ENCODE measurements at places on chromosomes 12 and 14.

DNA sequence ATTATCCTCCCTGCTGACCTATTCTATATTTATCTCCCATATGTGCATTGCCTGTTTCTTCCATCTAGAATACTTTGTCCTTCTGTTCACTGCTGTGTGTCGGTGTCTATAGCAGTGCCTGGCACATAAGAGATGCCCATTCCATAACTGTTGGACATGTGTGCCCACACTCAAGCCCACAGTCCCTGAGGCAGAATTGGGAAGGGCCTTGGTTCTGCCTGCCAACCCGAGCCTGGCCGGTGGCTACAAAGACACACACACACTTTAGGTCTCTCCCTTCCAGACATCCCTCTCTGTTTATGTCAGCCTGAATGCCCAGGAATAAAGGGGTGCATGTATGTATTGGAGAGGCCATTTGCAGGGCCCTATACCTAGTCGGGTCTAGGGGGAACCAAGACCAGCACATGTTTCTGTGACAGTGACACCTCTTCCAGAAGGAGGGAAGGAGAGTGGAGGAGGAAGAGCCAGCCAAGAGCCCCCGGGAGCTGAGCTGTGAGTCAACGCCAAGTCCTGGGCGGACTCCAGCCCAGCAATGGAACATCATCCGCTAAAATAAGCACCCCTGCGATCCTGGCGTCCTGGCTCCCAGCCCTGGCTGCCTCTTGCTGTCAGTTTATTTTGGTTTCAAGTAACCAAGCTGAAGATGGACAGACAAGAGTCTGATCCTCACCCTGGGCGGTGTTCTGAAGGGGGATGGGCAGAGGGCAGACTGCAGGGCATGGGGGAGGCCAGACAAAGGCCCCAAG, 4.3 kb upstream of the ASB2 start:
- DNase-seq: no peak

DNA sequence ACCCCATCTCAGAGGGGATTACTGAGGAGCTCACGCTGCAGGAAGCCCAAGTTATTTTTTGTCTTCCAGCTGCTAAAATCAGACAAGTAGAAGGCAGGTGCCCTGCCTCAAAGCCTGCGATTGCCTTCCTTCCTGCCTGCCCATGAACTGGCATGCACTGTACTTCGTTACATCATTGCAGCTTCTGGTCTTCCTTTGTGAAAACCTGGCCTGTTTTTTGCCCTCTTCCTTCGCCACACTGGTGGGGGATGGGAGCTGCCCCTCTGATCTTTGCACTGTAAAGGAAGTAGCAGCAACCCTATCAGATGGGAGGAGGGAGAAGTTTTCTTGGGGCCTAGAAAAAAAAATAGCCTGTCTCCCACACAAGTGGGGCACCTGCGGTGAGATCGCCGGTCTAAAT, 1098.7 kb downstream of the BCL11B start:
- DNase-seq: no peak

DNA sequence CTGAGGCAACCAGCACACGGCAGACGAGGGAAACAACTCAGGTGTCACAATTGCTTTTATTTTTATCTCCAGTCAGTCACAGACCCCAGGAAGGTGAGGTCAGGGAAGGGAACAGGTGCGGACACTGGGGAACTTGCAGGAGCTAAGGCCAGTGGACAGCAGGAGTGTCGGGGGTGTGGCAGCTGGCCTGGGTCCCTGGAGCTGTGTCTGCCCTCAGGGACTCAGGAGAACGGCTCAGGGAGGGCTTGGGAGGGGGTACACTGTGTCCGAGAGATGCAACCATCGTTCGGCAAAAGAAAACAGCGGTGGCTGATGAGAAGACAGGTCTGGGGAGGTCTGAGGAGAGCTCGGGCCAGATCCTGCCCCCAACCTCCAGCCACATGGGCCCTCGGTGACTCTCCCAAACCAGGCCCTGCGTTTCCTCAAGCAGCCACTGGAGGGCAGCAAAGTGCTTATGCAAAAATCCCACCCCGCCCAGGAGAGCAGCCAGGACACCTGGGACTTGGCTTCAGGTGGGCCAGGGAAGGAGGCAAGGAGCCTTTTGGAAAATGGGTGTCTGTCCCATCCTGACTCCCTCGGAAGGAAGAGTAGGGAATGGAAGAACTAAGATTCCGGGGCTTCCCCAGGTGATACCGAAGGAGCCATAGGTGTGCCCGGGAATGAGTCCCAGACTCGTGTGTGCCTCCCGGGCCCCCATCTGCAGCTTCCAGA, 24.1 kb upstream of the BCDIN3D start:
- DNase-seq: peak; percentile 82

- DNase-seq: no peak
Observed at GRCh38 chr12:70706611-70707010, 69.4 kb upstream of the PTPRB start.

DNA sequence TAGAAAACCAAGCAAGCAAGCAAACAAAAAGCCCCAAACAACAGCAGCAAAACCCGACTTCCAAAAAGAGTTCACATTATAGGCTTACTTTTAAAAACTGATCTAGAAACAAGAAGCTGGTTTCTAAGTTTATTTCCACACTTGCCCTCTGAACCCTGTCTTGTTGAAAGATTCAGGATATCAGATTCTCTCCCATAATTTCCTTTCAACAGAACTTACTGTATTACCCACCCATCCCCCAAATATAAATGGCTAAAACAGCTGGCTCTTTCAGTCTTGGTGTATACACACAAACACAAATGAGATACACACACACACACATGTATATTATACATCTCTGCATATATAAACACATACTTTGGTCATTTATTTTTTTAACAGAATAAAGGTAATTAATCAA, 460.9 kb downstream of the ZFP36L1 start:
- no peak for DNase-seq

Data from type B pancreatic cell (in vitro differentiated cells).